Stimulated activated CD8-positive, alpha-beta memory T cell treated with anti-CD3 and anti-CD28 coated beads, Interleukin-4, amount 100 ng/mL, for 1 hour (primary cell): ENCODE measurements at places on chromosomes 5 and 9.

- DNase-seq: no peak
These were observed 102.3 kb downstream of the SEMA6A start for GRCh38 chr5:116472274-116472673.

DNA sequence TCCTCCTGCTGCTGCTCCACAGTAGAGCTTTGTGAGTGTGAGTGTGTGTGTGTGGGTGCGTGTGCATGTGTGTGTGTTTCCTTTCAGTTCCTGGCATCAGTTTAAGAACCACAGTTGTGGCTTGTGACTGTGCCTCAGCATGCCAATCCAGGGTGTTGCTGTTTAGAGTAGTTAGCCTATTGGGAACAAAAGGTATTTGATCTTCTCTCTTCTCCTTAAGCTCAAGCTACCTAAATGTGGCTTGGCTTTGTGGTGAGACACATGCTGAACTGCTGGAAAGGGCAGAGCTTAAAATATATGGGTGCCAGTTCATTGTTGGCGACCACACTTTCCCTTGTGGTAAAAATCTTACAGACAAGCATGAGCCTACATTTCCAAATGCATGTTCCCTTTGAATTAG, 116.6 kb upstream of the BNC2 start:
- no peak for DNase-seq

DNA sequence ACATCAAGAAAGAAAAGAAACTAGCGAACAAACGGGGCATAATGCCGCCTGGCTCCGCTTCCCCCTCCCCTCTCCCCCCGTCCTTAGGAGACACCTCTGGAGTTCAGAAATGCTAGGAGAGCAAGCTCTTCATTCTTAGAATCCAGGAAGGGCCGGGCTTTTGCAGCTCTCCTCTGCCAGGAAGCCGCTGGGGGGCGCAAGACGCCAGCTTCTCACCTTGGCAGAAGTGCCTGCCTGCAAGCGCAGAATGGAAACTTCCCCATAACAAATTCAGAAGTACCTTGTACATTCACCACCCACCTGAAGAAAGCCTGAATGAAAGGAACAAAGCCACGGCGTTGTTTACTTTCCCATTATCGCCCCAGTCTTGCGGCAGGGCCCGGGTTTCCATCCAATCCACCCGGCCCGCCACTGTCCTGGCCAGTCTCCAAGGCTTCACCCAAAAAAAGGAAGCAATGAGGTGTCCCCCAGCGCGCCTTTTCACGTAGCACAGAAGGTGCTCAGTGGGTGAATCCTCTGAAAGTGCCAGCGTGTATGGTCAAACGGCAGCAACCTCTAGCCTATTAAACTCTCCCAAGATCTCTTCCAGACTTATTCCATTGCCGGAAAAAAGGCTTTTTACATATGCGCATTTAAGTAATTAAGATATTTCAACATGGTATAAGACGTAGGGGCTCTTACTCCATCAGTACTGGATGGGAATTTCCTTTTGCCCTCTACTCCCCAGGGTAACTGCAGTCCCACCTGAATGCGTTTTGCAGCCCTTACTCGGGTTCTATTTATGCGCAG, 1.6 kb upstream of the GADD45G start:
- no peak for DNase-seq

GRCh38 chr5:82365744-82366228, 87.6 kb upstream of the RPS23 start:
- DNase-seq: no peak

- no peak for DNase-seq
These were observed 33.8 kb downstream of the ERP44 start for GRCh38 chr9:100064872-100065581.

DNA sequence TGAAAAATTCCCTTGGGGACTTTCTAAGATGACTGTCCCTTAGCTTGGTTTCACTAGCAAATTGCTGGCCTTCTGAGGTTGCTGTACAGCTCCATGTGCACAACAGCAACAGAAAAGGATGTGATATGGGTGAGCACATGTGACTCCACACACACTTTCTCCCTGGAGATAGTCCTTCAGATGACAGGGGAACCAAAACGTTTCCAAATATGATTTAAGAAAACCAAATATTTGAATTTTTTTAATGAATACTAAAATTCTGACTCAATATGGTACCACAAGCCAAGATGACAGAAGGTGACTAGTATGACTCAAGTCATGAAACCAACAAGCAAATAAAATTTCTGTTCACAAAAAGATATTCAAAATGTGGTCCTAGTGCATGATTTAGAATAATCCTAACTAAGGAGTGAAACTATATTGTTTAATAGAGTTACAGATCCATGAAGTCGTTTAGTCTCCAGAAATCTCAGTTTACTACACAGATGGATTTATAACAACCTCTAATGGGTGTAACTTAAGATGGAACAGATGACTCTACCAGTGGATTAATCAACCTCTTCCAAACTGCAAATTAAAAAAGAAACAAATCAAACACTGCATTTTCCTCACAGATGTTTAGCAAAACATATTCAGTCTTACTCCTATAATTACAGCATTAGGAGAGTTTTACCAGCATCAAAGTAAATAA, 144.8 kb upstream of the PIK3R1 start:
- no peak for DNase-seq

- no peak for DNase-seq
These were observed 12.5 kb upstream of the SHOC1 start for GRCh38 chr9:111807197-111807596.
